Stimulated activated CD8-positive, alpha-beta memory T cell treated with anti-CD3 and anti-CD28 coated beads, Interleukin-7, amount 100 ng/mL, for 1 hour (primary cell): ENCODE measurements at places on chromosomes 1 and 21.

DNA sequence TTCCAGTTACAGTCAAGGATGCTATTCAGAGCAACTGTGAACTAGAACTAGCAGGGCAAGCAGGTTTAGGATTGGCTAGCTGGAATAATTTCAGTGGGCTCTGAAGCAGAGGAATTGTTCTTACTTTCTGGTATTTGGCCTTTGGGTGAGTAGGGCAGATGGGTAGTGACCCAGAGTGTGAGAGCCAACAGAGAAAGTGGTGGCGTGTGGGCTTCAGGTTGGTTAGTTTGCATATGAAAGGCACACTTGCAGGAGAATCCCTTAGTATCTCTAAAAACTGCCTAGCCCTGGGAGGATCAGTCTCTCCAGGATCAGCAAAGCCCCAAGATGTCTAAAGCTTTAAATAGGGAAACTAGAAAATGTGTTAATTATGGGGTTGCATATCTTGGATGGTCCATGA lies 67.6 kb upstream of the LRRC8B start:
- DNase-seq = no peak

- no peak for DNase-seq
Measured at GRCh38 chr1:85608851-85609250, 28.3 kb downstream of the CCN1 start.

GRCh38 chr1:193036337-193037047 lies 22.7 kb downstream of the UCHL5 start:
- no peak for DNase-seq

GRCh38 chr1:56566994-56567393 lies 12.4 kb downstream of the PLPP3 start:
- no peak for DNase-seq

- no peak for DNase-seq
Measured at GRCh38 chr1:36206323-36206858, 17.9 kb upstream of the THRAP3 start.

- DNase-seq = no peak
Measured at GRCh38 chr1:116374353-116375147, 1.5 kb downstream of the ATP1A1 start.

GRCh38 chr1:46903481-46903880 lies 37.8 kb downstream of the CYP4A11 start:
- no peak for DNase-seq

DNA sequence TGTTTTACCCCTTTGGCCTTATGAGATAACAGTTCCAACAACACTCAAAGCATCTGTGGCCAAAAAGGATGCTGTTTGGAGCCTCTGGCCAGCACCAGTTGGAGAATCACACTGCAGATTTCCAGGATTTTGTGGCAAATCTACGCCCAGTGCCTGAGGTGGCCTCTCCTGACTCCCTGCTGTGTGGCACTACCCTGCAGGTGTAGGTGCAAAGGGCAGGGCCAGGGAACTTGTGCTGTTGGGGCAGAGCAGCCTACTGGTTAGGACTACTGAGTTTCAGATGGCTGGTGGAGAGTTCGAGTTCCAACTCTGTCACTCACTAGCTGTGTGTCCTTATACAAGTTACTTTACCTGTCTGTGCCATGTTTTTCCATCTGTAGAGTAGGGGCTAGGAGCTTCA lies 170.5 kb downstream of the PTPRU start:
- DNase-seq = no peak

GRCh38 chr1:84810343-84810742 lies 82.7 kb downstream of the LPAR3 start:
- no peak for DNase-seq

- no peak for DNase-seq
Measured at GRCh38 chr21:32917362-32918135, 108.2 kb upstream of the OLIG2 start.

DNA sequence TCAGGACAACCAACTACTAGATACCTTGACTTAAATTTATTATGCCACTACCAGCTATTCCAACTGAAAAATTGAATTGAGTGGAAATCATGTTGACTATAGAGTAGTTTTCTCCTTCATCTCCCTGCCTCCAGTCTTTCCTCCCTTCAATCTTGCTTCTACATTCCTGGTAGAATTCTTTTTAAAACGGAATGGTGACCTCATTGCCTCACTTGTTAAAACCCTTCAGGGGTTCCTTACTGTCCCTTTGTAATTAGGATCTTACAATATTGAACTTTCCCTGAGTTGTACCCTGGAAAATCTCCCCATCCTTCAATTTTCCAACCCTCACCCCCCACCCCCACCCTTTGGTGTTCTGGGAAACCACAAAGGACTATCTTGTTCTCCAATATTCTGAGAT lies 82.8 kb upstream of the ZNF326 start:
- no peak for DNase-seq

GRCh38 chr21:31316488-31317169 lies 27.4 kb downstream of the TIAM1 start:
- no peak for DNase-seq

DNA sequence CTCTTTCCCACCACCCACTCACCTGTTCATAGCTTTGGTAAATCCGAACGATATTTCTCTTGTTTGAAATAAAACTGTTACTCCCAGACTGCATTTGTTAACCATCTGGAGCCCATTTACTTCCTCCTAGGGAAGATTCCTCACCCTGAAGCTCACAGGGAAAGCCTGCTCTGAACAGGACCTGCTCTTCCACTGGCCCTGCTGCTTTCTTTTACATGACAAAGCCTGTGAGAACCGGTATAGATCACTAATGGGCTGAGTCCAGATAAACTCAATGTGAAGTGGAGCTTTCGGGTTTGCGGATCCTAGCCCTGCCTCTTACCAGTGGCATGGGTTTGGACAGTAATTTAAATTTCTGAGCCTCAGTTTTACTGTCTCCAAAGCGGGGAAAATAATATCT lies 45.2 kb downstream of the FAM163A start:
- DNase-seq = no peak

GRCh38 chr1:226223157-226223785 lies at the start of gene MIXL1:
MIXL1 (plus strand) TSS chr1:226223664; CDS start chr1:226223682, 18 bp downstream.
- DNase-seq = no peak

DNA sequence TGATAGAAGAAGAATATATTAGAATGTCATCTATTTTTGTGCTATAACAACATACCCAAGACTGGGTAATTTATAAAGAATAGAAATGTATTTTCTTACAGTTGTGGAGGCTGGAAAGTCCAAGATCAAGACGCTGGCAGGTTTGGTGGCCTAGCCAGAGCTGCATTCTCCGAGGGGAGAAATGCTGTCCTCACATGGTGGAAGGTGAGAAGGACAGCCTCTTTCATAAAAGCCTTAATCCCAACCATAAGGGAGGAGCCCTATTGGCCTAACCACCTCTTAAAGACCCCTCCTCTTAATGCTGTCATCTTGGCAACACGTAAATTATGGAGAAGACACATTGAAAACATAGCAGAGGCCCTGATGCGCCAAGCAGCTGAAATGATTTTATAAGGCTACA lies 60.1 kb upstream of the KAZN start:
- no peak for DNase-seq

DNA sequence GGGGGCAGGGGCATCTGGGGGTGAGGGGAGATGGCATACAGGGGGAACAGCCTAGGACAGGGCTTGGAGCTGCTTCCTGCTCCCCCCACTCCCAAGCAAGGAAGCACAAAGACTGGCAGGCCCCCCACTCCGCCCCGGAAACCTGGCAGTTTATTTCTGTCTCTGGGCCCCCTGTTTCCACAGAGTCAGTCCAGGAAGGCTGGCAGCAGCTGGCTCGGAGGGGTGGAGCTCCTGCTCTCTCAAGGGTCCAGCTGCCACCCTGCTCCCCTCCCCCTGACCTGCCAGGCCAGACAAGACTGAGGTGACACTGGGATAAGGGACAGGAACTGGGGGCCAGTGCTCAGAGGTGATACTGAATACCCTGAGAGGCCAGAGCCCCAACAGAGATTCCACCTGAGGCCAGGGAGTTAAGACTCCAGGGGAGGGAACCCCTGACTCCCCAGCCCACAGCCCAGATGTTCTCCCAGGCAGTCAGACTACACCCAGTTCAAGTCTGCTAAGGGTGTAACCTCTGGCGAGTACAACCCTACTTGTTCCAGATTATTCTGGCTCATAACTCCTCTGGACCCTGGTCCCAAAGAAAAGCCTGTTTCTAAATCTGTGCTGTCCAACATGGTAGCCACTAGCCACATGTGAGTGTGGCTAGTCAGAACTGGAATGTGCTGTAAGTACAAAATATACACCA lies 26.3 kb downstream of the AHDC1 start:
- no peak for DNase-seq

DNA sequence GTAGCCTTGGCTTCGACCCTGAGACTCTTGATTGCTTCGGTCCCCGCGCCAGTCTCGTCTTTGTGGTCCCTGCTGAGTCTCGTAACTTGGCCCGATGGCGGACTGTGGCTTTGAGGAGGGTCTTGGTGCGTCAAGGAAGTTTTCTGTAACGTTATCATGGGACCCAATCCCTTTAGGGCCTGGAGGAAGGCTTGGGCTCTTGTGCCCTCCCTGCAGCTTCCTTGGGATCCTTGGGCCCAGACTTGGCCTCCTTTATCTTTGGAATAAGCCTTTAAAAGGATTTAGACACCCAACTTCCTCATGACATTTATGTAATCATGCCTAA lies 371 bp downstream of the ZMPSTE24 start:
- no peak for DNase-seq

DNA sequence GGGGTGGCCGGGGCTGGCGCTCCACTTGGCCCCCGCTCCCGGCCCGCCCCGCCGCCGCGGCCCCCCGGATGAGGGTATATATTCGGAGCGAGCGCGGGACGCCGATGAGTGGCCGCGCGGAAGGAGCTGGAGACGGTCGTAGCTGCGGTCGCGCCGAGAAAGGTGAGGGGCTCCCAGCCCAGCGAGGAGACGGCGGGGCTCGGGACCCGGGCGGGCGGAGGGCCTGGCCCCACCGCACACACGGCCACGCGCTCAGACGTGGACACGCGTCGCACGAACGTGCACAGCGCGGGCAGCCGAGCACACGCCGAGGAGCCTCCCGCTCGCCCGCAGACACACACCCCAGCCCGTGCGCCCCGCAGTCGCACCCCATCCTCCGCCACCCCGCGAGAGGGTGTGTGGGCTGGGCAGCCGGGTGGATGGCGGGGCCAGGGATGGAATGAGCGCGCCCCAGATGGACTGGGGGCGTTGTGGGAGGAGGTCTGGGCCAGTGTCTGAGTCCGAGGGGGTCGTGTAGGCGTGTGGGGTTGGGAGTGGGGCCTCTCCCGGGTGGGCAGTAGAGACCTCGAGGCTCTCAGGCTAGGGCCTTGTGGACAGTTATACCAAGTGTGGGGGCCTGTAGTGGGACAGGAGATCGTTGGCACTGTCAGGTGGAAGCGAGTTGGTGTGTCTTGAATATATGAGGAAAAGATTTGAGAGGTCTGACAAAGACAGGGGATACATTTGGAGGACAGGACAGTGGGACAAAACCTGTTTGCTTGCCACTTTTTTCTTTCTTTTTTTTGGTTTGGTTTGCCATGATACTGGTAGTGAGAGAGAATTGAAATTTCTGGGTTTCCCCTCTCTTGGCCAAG lies at the start of gene UAP1:
TSS of gene UAP1 (plus strand) at position 107 of the 854 bp plus-strand sequence. CDS start 4,347 bp downstream, outside the sequence.
- no peak for DNase-seq

- DNase-seq = no peak
Measured at GRCh38 chr1:116674011-116674531, 6.5 kb upstream of the IGSF3 start.

- no peak for DNase-seq
Measured at GRCh38 chr1:109046671-109047070, 4.8 kb upstream of the WDR47 start.

GRCh38 chr1:13725714-13726175 lies 25.8 kb downstream of the PRDM2 start:
- peak; percentile 36 for DNase-seq

GRCh38 chr1:208785629-208786028 lies 541.4 kb upstream of the PLXNA2 start:
- no peak for DNase-seq

DNA sequence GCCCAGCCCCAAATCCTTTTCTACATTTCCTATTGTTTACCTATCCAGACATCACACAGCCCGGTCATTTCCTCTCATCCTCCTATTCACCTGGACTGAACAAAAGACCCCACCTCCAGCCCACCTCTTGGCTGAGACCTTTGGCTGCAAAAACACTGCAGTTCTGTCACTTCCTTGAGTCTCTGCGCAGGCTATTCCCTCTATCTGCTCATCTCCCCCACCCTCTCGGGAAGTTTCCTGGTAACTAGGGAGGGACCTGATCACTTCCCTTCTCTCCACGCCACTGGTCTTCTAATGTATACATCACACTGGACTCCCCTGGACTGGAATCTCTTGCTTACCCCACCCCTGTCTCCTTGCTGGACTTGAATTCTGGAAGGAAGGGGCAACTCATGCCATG lies 5.3 kb downstream of the HTR1D start:
- DNase-seq = no peak

DNA sequence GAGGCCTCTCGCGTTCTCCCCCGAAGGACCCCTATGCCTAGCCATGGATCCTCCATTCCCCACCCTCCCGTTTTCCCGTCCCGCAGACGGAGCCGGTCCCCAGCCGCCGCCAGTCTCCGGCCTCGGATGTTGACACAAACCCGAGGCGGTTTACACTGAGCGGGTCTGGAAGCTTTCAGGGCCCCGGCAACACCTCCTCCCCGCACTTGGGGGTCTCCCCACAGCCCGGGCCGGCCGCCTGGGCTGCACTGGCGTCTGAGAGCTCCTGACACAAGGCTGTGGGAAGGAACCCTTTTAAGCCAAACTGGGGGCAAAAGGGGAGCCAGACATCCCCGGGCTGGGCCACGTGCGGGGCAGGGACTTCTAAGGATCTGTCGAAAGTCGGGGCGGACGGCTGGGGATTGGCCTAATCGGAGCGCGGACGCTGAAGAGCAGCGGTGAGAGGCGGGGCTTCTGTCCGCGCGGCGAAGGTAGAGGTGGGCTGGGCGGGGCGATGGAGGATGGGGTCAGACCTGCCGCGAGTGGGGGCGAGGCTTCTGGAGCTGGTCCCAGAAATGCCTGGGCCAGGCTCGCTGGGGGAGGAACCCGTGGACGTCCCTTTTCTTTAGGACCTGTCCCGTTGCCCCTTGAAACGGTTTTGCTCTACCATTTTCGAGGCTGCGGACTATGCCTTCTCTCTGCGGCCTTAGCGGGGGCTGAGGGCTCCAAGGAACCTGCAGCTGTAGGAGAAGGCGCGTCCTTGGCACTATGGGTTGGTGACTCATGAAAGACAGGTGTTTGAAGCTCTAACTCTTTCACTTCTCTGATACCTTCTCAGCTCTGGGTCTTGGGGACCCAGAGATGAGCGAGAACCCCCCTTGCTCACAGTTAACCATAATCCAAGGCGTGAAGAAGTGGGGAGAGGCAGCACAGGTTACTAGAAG lies 1.2 kb upstream of the HPCAL4 start:
- no peak for DNase-seq

GRCh38 chr1:58879464-58879863 lies 95.6 kb upstream of the JUN start:
- DNase-seq = no peak

DNA sequence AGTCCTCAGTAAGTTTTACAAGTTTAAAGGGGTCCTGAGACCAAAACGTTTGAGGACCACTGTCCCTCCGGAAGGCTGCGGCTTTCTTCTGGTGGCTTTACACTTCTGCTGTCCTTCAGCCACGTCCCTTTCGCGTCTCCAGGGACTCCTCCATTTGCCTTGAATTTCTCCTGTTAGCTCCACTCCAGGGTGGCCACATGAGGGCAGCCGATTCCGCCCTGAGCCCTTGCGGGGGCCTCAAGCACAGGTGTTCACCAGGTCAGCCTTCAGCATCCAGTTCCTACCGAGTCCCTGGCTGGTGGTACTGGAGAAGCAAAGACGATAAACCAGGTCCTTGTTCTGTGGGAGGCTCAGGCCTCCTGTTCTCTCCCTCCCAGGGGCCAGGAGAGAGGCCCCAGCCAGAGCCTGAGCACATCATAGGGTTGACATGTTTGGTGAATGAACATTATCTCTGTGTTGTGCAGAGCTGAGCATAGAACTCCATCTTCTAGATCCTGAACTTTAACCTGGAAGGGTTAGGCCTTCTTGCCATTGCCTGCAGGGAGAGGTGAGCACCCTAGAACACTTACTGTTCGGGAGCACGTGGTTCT lies 27.4 kb upstream of the COQ8A start:
- peak; percentile 19 for DNase-seq
